ENCODE measurements at places on chromosomes 6 and 20. TPM values are rescaled to one million over a fixed set of nuclear protein-coding genes. Genes with fewer than 3 reads are reported as not detected.

BMP7 gene
- total RNA-seq, result 0.96 TPM

DNA sequence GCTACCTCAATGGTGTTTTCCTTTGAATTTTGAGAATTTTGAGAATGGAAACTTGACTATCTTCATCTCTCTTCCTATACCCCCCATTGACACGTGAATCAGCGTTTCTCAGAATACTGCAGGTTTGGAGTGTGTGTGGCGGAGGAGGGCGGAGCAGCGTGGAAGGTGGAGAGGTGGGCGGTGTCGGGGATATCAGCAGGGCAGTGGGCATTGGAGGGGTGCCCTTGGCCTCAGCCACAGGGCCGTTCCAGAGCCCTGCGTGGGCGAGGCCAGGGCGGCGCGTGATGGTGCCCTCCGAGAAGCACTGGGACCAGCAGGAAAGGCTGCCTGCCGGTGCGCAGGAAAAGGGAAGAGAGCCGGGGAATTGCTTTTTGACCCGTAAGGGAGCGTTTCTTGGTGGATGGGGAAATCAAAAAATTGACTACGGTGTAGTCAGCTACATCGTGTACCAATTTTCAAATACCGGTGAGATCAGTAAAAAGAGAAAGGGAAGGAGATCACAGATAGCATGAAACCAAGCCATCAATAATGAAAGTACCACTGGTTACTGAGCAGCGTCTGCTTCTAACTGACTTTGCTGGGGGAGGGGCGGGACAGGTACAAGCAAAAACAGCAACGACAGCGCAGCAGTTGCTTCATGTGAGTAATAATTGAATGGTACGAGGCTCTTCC is 82.7 kb upstream of the DUSP22 start:
- no peak for DNase-seq

GRCh38 chr6:159301810-159302593 is 132.8 kb downstream of the FNDC1 start:
- no peak for DNase-seq

- peak; percentile 91 for DNase-seq
Observed at GRCh38 chr6:14518515-14519217, 401.1 kb downstream of the CD83 start.

- no peak for DNase-seq
Observed at GRCh38 chr6:117399924-117400323, 25.8 kb downstream of the ROS1 start.

GRCh38 chr6:137265561-137266308 is 46.5 kb upstream of the IFNGR1 start:
- no peak for DNase-seq

FLRT3 gene
- 1.4 TPM for total RNA-seq

GRCh38 chr20:10323729-10324128 is 105.1 kb downstream of the SNAP25 start:
- DNase-seq, result no peak

DNA sequence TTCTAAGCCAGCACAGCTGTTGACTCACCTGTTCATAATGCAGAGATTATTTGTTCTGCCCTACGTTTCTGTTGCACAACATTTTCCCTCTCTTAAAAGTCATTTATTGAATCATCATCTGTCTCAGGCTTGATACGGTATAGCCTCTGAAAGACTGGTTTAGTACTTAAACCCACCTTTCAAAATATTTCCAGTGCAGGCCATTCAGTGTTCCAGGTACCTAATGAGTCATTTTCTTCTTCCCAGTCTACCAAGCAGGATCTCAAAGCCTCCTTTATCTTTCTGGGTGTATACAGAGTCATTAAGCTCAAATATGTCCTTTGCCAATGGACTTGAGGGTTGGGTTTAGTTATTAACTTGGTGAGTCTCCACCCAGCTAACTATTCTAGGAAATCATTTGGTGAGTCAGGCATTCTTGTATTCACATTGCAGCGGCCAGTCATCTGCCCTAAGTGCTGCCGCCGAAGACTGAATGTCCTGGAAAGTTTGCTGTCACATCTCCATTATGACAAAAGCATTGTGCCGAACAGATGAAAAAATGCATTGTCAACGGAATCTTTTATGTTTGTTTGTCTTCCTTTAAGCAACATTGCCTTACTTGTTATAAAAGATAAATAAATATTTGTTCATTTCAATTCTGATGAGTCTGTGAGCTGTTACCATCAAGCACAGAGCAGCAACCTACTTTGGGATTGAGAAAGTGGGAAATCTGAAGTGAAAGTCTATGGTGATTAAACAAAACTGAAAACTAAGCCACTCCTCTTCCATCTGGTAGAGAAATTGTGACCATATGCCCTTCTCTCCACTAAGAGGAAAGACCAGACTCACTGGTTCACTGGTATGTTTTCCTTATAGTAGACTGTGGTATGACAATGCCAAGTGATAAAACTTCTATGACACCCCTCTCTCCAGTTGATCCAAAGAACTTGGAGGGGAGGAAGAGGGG is 14.3 kb upstream of the FAM135A start:
- peak; percentile 57 for DNase-seq

DNA sequence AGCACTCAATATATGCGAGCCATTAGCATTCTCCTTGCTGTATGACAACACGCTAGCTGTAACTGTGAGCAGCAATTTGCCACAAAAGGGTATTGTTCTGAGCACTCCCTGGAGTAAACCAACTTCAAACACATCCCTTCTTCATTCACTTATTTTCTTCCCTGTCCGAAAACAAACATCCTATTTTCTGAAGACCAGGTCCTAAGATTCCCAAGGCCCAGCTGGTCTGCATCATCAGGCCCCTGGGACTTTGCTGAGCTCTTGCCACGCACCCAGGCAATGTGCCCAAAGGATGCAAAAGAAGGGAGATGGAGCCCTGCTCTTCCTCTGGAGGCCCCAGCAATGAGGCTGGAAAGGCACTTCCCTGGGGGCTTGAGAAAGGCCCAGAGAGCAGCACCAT is 118.1 kb downstream of the PREX1 start:
- DNase-seq, result peak; percentile 58

METTL24 gene
- total RNA-seq, result not detected

DEF6 gene
- 0.72 TPM for total RNA-seq

DNA sequence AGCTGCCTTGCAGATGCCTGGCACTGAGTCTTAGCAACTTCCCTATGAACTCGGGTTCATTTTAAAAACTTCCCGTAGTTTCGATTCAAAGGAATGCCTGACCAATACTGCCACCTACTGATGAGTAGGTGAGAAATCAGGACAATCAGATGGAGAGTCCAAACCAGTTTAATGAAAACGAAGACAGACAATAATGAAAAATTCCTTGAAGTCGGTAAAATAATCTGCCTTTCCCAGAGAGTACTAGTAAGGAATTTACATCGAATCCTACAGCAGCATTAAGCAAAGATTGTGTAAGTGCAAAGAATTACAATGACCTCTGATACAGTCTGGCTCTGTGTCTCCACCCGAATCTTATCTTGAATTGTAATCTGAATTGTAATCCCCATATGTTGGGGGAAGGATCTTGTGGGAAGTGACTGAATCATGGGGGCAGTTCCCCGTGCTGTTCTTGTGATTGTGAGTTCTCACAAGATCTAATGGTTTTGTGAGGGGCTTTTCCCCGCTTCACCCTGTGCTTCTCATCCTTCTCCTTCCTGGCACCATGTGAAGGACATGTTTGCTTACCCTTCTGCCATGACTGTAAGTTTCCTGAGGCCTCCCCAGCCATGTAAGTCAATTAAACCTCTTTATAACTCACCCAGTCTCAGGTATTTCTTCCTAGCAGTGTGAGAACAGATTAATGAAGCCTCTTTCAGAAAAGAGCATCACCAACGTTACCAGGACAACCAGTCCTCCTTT is 134.4 kb downstream of the ARHGAP18 start:
- DNase-seq, result peak; percentile 69

- DNase-seq, result no peak
Observed at GRCh38 chr6:75504465-75505222, 11.0 kb upstream of the FILIP1 start.

DNA sequence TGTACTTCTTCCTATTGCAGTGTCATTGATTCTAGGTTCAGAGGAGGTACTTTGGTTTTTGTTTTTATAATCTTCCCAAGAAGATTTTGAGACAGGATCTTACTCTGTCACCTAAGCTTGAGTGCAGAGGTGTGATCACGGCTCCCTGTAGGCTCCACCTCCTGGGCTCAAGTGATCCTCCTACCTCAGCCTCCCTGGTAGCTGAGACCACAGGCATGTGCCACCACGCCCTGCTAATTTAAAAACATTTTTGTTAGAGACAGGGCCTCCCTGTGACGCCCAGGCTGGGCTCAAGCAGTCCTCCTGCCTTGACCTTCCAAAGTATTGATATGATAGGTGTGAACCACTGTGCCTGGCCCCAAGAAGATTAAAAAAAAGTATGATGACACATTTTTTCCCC is 3.4 kb upstream of the SLC17A5 start:
- no peak for DNase-seq

IPCEF1 gene
- under 0.01 TPM for total RNA-seq

DNA sequence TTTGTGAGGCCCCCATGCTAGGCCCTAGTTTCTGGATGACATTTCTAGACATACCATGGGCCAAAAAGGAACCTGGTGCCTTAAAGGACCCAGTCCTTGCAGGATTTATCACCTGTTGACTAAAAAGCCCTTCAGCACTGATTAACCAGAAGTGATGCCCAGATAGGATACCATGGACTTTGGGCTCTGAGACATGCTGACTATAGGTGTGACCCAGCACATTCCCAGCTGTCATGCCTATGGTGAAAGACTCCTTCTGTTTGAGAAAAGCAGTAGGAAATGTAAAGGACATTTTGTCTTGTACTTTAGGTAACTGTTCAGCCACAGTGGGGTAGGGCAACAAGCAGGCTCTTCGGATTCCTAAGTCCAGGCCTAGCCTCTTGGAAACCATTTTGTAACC is 724.2 kb downstream of the CD109 start:
- no peak for DNase-seq

GRCh38 chr6:6962086-6962485 is 145.7 kb upstream of the RREB1 start:
- DNase-seq, result no peak

DDO gene
- 5.5 TPM for total RNA-seq

GRCh38 chr20:41135187-41135887 is 2.0 kb upstream of the PLCG1 start:
- peak; percentile 44 for DNase-seq

- no peak for DNase-seq
Observed at GRCh38 chr20:2907519-2907918, 34.2 kb downstream of the PTPRA start.

- no peak for DNase-seq
Observed at GRCh38 chr20:33095249-33095648, 15.8 kb downstream of the BPIFB4 start.

DNA sequence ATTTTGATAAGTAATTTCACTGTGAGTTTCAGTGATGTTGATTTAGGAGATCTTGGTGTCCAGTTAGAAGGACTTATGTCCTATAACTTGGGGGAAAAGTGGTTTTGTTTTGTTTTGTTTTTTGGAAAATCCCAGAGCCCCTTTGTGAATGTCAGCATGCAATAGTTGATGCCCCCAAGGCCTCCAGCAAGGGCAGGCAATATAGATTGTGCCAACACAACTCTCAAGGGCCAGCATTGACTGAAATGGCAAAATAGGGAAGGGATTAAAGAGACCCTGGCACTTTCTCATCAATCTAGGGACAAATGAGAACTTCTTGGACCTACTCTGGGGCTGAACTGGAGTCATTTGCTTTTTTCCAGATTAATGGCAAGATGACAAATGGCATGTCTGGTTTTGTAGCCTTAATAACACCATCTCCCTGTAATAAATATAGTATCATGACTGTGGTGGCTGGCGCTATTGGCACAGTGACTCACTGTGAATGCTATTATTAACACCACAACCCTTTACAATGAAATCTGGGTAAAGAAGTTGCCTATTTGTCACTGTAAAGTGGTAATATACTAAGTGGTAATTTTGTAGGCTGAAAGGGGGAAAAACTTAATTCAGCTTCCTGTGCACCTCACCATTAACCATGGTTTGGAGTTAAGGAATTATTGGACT is 51.8 kb downstream of the ABRACL start:
- peak; percentile 33 for DNase-seq

- no peak for DNase-seq
Observed at GRCh38 chr20:48319943-48320584, 507.7 kb downstream of the PREX1 start.

Measured in RPMI7951 (cell line).